ENCODE measurements at places on chromosomes 3 and 15.
A peak's percentile ranks its signal among the peaks of the same experiment; 100 is the strongest.

- no peak for DNase-seq
These were observed 97.2 kb downstream of the LRTM1 start for GRCh38 chr3:54830658-54831057.

DNA sequence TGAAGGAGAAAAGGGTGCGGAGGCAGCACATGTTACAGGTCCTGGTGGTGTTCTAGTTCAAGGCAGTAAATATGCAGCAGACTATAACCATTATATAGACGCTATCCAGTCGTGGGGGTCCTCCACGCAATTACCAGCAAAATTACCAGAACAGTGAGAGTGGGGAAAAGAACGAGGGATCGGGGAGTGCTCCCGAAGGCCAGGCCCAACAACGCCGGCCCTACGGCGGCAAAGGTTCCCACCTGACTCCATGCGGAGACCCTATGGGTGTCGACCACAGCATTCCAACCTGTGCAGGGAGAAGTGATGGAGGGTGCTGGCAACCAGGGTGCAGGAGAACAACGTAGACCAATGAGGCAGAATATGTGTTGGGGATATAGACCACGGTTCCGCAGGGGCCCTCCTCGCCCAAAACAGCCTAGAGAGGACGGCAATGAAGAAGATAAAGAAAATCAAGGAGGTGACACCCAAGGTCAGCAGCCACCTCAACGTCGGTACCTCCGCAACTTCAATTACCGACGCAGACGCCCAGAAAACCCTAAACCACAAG lies 89.0 kb upstream of the TPM1 start:
- DNase-seq, result no peak

GRCh38 chr3:99114565-99115291 lies 213.2 kb upstream of the DCBLD2 start:
- no peak for DNase-seq

GRCh38 chr15:84023636-84024035 lies 211.9 kb upstream of the GOLGA6L4 start:
- DNase-seq, result no peak

DNA sequence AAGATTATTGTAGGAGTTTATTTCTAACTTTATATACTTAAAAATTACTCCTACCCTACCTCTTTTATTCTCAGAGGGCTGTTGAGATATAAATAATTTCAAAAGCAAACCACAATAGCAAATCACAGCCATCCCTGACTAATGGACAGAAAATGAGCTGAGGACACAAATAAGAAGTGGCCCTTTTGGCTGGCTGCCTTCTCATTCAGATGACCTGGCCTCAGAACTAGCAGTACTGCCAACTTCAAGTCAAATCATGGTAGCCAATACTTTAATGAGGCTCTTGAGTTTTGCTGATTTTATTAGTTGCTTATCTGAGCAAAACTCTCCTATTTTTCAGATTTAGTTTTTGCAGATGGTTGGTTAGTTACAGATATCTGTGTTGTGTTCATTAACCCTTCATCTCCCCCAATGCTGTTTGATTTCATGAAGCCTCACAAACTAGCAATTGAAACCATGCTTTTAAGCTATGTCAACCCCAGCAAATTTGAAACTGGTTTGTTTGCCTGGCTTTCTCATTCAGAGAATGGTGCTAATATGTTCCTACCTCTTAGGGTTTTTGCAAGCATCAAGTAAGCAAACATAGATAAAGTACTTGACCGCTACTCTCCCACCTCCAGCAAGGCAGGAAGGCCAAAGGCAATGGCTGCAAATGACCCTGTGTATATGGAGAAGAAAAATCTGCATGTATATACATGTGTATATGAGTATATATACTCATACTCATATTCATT lies 73.4 kb upstream of the HACD2 start:
- DNase-seq, result no peak

DNA sequence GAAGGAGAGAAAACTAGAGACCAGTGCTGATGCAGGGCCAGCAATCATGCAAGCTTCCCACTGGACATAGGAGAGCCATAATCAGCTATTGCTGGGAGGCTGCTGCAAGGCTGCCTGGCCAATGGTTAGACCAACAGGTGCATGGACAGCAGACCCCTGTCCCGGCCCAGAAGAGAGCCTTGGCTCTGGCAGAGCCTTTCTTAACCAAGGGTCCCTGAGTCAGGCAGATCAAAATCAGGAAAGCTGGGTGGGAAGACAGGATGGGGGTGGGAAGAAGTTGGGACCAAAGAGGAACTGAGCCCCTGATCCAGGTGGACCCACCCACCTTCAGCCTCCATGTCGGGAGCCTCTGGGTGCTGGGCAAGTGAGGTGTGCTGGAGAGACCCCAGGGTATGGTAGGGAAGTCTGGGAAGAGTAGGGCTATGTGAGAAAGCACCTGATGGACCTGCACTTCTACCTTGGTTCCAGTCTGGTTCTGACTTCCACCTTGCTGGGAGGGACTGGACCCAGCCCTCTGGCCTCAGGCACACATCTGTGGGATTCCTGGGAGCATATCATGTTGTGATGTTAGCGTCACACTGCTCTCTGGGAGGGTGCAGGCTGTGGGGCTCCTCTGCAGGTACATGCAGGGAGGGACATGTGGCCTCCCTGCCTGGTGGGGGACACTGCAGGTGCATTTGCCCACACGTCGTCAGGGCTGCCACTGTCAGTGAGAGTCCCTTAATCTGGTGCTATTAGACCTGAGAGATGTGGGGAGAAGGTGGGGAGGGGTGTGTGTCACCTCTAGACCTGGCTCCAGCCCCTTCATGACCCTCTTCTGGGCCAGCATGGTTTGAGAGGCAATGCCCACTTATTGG lies 24.7 kb downstream of the KY start:
- DNase-seq, result no peak

DNA sequence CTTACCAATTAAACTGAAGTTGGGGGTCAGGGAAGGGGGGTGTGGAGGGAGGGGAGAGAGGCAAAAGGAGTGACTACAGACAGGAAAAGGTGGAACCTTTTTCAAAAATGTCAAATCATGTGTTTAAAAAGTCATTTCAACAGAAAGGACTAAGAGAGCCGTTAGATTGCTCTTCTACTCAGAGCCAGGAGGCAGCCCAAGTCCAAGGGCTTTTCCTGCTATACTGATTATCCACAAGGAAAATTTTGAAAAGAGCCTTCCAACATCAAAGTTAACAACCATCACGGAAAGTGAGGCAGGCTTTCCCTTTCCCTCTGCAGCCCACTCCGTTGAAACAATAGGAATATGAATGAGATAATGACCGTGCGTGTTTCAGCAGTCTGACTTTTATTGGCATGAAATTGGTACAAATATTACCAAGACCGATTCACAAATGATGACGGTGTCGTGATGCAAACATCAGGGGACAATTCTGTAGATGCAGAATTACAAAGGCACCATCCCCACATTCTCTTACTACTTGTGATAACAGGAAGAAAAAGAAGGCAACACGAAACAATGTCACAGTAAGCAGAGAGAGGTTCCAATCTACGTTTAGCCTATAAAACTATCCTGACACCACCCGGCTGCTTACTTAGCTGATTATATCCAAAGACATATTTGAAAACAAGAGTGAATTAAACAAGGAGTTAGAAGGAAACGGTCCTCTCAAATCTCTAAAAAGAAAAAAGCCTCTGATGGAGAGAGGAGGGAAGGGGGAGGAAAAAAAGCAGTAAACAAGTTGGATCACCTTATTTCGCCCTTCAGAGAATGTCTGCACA lies 453.7 kb downstream of the FOXP1 start:
- DNase-seq, result peak; percentile 73

GRCh38 chr3:172244011-172244410 lies 204.2 kb downstream of the GHSR start:
- DNase-seq, result no peak

GRCh38 chr15:29089731-29090616 lies 179.6 kb downstream of the NSMCE3 start:
- no peak for DNase-seq

GRCh38 chr3:95627697-95628096 lies 1186.7 kb upstream of the EPHA6 start:
- DNase-seq, result no peak

DNA sequence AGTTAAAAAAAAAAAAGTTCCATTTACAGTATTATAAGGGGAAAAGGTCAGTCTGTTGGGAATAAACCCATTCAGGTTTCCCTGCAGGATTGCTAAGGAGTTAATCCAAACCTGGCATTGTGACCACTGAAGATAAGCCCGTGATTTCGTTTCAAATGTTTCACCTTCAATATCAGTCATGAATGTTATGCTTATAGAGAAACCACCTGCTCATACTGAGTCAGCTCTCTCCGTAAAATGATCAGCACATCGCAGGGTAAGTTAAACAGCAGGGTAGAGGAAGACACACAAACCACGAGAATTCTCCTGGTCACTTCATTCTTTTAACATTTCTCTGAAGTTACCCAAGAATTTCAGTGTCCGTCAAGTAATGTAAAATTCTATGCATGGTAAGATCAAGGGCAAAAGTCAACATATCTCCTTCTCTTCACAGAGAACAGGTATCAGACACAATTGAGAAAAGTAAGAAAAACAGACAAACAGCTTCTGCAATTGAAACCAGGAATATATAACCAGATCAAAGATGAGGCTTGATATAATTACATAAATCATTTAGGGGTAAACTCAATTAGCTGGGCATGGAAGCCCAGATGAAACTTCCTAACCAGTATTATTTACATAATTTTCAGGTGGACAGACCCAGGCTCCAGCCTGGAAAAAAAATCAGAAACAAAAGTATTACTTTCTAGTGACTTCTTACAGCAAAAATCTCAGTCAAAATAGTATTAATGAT lies 67.6 kb upstream of the ARHGEF3 start:
- no peak for DNase-seq

- DNase-seq, result no peak
These were observed 19.5 kb upstream of the PIK3CB start for GRCh38 chr3:138854204-138854603.

Measured in skin of body (tissue), 3 donors.